ENCODE measurements at places on chromosomes 2 and 18.

DNA sequence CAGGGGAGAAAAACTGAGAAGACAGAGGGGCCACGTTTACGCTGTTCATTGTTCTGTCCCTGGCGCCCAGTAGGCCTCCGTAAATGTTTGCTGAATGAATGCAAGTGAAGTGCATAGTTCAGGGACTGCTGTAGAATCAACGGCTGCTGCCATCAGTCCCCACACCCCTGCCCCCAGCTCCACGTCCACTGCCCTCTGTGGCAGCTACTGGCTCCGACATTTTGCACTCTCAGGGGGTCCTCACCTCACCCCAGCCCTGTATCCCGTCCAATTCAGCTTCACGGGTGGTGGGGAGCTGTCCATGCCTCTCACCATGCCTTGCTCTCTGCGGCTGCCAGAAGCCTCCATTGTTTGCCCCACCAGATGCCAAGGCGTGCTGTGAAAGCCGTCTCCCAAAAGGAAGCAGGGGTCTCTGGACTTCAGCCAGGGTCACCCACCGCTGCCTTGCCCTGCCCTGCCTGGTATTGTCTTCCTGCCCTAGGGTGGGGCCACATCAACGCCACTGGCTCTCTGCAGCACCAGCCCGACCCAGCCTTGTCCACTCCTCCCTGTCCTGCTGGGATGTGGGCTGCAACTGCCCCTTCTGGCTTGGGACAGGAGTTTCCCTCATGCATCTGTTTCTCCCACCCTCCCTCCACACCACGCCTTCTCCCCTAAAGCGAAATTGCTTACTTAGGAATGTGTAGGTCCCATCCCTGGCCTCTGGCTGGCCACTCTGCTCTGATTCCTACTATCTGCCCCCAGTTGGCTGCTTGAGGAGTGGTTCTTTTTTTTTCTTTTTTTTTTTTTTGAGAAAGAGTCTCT lies 86.0 kb downstream of the RHOB start:
- no peak for DNase-seq

- no peak for DNase-seq
Observed at GRCh38 chr2:176317623-176318065, 48.4 kb downstream of the MTX2 start.

DNA sequence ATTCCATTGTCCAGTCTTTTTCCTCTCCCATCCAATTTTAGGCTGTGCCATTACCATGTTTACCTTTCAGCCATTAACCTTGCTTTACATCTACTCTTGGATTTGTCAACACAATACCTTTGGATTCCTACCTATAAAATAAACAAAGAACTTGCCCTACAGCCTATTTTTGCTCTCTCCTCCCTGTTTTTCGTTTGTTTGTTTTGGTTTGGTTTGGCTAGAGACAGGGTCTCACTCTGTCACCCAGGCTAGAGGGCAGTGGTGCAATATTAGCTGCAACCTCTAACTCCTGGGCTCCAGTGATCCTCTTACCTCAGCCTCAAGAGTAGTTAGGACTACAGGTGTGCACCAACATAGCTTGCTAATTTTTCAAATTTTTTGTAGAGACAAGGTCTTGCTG lies 76.1 kb downstream of the SP100 start:
- no peak for DNase-seq

DNA sequence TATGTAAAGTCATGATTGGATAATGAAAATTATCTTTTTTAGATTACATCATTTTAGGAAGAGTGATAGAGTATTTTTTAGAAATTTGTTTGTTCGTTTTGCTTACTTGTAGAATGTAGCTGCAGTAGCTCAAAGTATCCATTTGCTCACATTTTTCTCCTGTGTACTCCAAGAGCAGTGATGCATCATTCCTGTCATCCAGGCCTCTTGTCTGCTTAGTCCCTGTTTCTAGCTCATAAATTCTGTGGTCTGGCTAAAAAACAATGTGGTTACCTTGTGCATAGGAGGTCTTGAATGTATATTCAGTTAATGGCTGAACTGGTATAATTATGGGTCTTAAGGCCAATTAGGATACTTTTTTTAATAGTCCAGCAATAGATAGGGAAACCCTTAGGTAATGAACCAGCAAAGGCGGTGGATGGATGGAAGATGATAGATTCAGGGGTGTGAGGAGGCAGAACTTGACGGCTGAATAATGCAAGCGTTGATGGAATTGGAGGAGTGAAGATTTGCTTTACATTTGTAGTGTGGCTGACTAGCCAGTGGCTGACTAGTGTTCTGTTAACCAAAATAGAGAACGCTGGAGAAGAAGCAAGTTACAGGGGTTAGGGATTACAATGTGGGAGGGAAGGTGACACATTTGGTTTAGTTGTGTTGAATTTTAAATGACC lies 145.0 kb downstream of the ZNF407 start:
- no peak for DNase-seq

DNA sequence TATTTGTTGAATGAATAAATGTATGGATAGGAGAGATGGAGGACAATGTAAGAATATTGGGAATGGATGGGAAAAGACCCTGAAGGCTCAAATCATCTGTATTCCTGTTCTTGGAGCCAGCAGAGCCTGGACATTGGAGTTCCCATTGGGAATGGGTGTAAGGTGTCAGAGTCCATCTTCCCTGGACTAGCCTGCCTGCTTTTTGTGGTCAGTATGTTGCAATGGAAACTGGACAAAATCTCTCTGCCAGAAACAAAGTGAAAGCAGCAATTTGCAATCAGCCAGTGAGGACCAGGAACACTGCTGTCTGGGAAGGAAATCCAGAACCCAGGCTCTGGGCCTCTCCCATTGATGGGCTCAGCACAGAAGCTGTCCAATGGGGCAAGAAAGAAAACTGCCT lies 83.5 kb upstream of the SKOR2 start:
- no peak for DNase-seq

GRCh38 chr2:5975401-5975800 lies 283.2 kb downstream of the SOX11 start:
- DNase-seq = no peak

GRCh38 chr18:31649978-31650719 lies 34.2 kb downstream of the B4GALT6 start:
- DNase-seq = no peak

DNA sequence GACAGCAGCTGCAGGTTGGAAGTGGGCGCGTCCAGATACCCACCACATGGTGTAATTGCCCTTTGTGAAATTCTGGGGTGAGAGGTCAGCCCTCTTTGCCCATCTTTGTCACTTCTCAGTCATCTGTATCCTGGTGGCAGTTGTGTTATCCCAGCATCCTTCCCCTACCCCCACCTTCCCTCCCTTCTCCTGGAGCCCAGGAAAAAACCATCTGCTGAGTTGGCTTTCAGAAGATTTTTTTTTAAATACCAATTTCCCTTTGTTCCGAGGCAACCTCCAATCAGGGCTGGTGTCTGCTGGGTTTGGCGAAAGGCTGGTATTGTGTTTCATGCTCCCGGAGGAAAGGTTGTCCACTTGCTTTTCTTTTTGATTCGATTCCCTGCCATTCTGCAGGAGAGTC lies 35.2 kb downstream of the SETBP1 start:
- no peak for DNase-seq

DNA sequence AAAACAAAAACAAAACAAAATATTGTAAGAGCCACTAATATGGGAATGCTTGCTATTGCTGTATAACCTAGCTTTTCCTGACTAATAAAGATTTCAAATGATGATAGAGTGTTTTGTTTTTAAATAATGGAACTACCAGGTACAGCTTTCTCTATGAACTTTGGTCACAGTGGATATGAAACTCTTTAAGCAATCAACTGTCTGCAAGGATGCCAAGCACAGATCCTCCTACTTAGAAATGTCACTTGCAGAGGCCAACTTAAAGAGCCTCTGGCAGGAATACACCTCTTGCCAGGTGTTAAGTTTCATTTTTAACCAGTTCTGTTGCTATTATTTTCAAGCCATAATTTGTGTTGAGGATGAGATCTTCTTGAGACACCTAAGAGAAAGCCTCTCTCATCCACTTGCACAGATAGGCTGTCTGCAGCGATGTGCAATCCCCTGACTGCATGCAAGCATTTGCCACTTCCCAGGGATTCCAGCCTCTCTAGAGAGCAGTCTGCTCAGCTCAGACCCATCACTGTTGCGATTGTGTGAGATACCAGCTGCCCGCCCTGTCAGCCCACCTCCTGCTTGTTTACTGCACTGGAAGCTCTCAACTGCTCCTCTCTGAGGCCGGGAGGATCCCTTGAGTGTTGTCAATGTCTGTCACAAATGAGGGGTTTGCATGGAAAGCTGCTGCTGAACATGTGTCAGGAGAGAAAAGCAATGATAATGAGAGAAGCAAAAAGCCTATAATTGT lies 86.1 kb upstream of the SCG2 start:
- no peak for DNase-seq

GRCh38 chr2:32627814-32628579 lies at the start of gene TTC27:
TTC27 (plus strand) TSS chr2:32628050; CDS start chr2:32628293, 243 bp downstream.
- DNase-seq = peak; percentile 94

DNA sequence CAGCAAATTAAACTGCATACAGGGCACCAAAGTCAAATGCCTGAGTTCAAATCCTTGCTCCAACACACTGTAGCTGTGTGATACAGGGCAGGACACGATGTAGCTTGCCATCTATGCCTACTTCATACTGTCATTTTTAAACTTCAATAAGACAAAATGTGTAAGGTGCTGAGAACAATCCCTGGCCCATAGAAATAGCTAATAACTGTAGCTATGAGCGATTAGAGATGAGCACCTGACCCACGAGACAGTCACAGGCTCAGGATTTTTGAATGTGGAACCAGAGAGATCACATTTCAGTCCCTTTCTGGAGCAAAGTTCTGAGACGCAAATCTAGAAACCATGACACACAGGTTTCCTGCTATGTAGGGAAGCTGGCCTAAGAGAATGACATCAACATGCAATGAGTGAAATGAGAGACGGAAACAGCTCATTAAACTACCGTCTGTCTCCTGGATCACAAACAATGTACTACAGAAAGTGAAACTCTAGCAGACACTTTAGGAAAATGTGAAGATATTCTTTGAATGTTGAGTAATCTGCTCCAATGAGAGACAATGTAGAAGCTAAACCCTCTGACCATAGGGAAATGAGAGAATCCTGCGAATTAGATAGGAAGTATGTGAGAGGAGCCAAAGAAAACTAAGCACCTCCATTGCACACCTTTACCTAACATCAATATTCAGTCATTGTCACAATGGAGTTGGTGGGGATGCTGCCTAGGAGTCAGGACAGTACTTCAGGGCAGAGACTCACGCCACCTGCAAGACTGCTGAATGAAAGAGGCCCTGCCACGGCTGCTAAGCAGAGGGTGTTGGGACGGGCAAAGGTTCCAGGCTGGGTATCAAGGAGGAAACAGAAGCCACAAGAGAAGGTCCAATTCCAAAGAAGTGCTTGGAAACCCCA lies 25.5 kb downstream of the B4GALT6 start:
- DNase-seq = no peak

DNA sequence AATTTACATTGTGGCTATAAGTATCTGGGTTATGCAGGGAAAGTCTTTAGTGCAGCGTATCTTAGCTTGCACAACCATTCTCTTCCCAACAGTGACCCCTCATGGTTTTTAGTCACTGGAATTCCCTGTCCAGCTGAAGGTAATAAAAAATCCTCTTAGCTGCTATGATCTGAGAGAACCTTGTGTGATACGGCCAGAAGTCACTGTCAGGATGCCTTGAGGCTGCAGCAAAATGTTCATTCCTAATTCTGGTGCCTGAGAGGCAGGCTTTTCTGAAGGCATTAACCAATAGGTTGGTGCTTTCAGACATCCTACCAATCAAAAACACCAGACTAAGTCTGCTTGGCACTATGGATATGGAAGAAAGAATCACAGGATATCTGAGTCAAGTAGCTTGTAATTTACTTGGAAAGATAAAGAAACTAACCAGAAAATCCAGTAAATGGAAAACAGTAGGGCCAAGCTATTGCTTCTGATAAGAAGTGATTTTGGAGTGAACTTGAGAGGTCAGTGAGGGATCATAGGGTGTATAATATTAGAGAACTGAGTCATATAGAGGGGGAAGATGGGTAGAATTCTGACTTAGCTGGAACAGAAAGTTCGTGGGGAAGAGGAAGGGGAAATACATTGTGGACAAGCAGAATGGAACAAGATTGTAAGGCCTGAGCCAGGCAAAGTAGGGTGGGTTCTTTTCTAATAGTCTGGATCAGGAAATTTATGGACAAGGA lies 89.0 kb upstream of the SLC14A2 start:
- no peak for DNase-seq

DNA sequence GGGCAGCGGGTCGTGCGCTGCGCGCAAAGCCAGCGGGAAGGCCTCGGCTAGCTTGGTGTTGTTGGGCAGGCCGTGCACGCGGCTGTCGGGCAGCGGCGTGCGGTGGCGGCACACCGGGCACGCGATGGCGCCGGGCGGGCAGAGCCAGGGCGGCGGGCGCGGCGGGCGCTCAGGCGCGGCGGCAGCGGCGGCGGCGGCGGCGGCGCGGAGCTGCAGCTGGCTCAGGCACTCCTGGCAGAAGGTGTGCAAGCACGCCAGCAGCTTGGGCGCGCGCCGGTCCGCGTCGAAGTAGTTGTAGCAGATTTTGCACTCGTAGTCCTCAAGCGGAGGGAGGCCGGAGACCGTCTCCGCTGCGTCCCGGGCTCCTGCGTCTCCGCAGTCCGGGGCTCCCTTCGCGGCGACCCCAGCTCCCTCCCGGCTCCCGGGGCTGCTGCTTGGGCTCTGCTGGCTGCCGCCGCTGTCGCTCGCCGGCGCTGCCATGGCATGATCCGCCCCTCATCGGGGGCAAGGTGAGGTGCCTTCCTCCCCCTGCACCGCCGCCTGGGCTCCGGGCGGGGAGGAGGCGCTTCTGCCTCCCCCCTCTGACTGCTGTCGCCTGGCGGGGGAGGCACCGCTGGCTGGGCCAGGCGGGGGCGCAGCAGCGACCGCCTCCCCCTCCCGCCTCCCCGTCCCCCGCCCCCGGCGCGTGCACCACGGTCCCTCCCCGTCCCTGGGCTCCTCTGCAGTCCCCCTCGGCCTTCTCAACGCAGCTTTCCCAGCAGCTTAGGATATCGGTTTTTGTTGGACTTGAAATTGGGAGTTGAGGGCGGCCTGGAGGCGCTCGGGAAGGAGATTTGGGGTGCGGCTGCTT lies 21.0 kb upstream of the PAX3 start:
- no peak for DNase-seq

DNA sequence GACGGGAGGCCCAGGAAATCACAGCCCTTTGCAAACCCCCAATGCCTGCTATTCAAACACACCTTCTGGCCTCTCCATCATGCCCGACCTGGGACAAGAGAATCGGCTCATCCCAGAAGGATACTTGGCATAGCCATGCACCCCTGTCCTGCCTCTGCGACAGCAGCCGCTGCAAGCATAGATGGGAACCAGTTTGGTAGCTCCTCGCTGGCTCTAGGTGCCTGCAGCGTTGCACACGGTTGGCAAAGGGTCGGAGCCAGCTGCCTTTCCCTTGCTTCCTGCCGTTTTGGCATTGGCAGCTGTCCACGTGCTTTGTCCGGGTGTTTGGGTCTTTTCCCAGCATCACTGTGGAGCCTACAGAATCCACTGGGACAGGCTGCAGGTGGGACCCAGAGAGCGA lies 76.9 kb downstream of the TWIST2 start:
- DNase-seq = no peak

- no peak for DNase-seq
Observed at GRCh38 chr2:3459185-3460015, 59.9 kb downstream of the ADI1 start.

- DNase-seq = no peak
Observed at GRCh38 chr18:61413396-61413795, 80.2 kb downstream of the CDH20 start.

GRCh38 chr18:23311351-23312121 lies 141.6 kb upstream of the RIOK3 start:
- DNase-seq = no peak

- no peak for DNase-seq
Observed at GRCh38 chr2:63046961-63047320, 3.7 kb upstream of the OTX1 start.

All from stimulated activated CD4-positive, alpha-beta T cell treated with anti-CD3 and anti-CD28 coated beads, Interleukin-2, amount 100 ng/mL, for 48 hours (primary cell).